ENCODE measurements at places on chromosomes 4 and X.

DNA sequence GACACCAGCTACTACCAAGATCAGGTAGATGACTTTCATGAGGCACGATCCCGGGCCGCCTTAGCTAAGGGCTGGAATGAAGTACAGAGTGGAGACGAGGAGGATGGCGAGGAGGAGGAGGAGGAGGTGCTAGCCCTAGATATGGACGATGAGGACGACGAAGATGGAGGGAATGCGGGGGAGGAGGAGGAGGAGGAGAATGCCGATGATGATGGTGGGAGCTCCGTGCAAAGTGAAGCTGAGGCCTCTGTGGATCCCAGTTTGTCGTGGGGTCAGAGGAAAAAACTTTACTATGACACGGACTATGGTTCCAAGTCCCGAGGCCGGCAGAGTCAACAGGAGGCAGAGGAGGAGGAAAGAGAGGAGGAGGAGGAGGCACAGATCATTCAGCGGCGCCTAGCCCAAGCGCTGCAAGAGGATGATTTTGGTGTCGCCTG, 481 bp downstream of the UTP3 start:
- no peak for DNase-seq

DNA sequence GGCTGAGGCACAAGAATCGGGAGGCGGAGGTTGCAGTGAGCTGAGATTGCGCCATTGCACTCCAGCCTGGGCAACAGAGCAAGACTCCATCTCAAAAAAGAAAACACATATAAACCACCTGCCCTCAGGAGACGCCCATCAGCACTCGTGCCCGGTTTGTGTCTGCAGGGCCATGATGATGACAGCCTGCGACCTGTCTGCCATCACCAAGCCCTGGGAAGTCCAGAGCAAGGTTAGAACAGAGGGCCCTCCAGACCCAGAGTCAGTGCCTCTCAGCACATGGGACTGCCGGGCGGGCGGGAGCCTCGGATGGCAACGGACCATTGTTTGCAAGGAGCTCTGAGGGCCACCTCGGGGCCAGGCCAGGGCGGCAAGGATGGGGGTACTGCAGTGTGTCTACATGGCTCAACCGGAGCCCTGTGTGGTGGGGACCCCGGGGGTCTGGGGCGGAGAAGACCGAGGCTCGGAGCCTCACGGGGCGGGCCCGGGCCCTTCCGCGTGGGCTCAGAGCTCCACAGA, 9.3 kb downstream of the ATP5ME start:
- no peak for DNase-seq

GRCh38 chr4:76571274-76571673, 136.2 kb downstream of the SHROOM3 start:
- DNase-seq = no peak

GRCh38 chr4:105843941-105844340, 51.3 kb upstream of the NPNT start:
- no peak for DNase-seq

DNA sequence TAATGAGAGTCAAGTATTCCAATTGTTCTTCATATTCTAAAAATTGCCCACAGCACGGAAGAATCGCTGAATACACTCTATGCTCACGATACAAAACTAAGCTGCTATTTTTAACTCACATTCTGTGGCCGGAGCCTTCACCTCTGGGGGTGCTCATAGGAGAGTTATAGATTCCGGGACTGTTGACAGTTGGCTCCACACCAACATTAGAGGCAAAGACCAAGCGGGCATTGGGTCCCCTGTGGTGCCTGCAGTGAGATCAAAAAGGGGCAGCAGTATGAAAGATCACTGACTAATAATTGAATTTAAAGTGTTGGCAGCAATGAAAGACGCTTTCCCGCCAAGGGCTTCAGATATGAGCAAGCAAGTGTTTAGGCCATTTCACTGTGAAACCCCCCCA, 146.0 kb downstream of the TMEM144 start:
- no peak for DNase-seq

DNA sequence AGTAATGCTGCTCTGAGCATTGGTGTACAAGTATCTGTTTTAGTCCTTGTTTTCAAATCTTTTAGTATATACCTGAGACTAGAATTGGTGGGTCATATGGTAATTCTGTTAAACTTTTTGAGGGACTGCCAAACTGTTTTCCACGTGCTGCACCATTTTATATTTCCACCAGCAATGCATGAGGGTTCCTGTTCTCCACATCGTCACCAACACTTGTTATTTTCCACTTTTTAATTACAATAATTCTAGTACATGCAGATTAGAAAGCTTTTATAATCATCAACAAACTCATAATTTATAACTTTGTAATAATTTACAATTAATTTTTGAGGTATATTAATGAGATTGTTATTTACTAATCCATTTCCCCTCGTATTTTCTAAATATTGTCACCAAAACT, 79.4 kb downstream of the CEP135 start:
- DNase-seq = no peak

- DNase-seq = no peak
Measured at GRCh38 chr4:98474408-98474844, 184.0 kb downstream of the TSPAN5 start.

GRCh38 chrX:49147936-49148335, 14.6 kb upstream of the MAGIX start:
- DNase-seq = no peak

DNA sequence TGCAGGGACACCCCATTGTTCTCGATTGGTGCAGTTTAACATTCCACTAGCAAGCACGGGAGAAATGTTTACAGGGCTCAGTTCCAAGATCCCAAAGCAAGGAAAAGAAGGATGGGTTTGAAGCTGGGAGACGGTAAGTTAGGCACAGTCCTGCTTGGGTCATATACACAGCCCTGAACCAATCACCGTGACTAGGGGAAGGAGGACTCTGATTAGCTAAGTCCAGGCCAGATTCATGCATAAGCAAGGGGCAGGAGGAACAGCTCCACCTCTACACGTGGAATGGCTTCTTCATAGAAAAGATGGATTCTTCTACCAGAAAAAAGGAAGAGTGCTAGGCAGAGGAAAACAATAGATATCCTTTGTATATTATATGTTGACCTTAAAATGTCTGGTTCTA, 11.0 kb upstream of the EXOC1L start:
- no peak for DNase-seq

GRCh38 chr4:138756519-138756918, 259.1 kb upstream of the NOCT start:
- DNase-seq = no peak

DNA sequence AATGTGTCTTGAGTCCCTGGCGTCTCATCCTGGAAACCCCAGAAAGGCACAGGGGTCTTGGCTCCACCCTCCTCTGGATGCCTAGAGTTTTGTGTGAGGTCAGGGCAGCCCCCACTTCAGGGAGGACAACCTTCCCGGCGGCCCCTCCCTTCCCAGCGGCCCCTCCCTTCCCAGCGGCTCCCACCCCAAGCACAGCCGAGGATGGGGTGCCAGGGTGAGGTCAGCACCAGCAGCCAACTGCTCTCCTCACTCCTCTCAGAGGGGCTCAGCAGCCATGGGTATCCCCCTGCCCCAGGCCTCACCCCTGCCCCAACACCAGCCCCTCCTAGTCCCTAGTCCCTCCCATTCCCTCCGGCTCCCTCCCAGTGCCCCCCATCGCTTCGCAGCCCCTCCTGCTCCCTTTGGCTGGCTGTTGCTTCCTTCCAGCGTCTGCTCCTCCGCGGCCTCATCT, 17.4 kb downstream of the DGKQ start:
- no peak for DNase-seq

GRCh38 chr4:74926007-74926406, 6.9 kb upstream of the PARM1 start:
- DNase-seq = no peak

DNA sequence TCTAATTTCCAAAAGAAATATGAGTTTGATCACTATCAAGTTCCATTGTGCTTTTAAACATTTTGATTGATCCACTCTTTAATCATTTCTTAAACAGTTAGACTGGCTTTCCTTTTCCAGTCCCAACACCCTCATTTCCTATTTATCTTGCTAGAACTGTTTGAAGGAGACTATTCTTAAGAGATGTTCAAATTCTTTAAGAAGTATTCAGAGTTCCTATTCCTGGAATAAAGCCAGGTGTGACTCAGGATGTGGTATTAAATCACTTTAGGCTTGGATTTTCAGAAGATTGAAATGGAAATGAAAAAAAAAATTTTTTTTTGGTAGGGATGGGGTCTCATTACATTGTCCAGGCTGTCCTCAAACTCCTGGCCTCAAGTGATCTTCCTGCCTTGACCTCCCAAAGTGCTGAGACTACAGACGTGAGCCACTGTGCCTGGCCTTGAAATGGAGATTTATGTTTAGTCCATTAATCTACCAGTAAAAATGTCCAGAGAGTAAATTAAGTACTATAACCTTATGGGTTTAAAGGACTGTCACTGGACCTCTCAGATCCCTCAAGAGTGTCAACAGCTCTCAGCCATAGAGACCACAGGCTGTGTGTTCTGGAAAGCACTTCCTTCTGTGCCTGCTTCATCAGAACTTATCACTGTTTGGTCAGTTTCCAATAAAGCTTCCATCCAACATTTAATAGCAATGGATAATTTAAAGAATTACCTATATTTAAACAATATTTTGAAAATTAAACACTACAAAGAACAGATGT, 90.7 kb downstream of the CDS1 start:
- DNase-seq = no peak

DNA sequence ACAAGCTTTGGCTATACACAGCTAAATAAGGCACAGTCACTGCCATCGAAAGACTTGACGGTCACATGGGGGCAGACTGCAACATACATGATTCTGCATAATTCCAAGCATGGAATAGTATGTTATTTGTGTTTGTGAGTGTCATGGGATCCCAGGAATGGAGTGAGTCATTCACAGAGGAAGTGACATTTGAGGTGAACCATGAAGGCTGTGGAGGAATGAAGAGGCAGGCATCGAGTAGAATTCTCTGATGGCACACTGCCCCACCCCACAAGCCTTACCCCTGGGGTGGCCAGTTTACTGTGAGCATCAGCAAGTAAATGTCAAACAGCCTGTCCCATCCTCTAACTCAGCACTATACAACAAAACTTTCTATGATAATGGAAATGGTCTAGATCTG, 619.7 kb downstream of the MID1IP1 start:
- DNase-seq = no peak

GRCh38 chr4:31682796-31683195, 962.6 kb downstream of the PCDH7 start:
- no peak for DNase-seq

DNA sequence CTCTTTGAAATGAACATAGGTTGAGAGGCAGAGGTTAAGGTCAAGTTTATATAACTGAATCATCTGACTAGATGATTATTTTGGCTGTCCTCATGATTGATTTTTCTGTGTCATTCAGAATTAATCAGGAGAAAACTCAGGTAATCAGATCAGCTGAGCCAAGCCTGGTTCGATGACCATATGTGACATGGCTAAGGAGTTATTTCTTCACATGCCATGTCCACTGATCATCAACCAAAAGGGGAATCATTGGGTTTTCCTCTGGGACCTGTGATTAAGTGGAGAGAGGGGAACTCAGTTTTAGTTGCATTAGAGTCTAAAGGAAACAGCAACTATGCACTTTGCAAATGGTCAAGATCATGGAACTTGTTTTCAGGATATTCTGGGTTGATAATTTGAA, 20.3 kb upstream of the PACRGL start:
- no peak for DNase-seq

GRCh38 chrX:132860200-132860599, 98.2 kb downstream of the HS6ST2 start:
- no peak for DNase-seq

DNA sequence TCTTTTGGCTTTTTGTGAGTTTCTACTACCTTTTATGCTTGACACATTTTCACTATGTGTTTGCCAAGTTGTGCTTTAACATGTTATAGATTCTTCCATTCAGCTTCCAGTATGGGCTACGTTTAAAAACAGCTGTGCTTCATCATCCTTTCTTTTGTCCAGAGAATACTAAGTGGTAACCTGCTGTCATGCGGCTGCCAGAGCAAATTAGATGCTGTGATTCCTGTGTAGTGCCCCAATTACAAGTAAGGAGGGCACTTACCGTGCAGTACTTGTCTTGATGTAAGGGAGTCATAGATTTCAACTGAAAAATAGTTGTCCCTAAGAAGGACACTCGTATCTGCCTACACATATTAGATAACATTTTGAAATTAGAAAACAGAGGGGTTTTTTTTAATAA, 531.8 kb upstream of the GALNTL6 start:
- DNase-seq = no peak

GRCh38 chrX:68183612-68184214, 249.6 kb downstream of the OPHN1 start:
- DNase-seq = no peak

GRCh38 chr4:168361365-168362024, 42.9 kb upstream of the DDX60 start:
- DNase-seq = no peak

DNA sequence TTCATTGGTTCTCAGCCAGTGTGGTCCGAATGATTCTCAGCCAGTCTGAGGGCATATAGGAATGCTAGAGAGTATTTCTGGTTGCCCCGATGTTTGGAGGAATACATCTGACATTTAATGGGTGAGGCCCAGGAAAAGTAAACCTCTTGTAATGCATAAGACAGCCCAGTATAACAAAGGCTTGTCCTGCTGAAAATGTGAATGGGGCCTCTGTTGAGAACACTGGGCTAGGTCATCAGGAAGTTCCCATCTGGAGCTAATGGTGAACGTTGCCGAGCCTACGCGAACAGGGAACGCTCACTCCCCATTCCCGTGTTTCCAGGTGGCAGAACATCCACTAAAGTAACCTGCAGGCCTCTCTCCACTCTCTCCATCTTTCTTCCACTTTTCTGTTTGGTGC, 132.0 kb upstream of the CLNK start:
- DNase-seq = no peak

- no peak for DNase-seq
Measured at GRCh38 chr4:126851391-126851790, 781.4 kb upstream of the INTU start.

GRCh38 chr4:184662236-184662635, 12.7 kb downstream of the PRIMPOL start:
- no peak for DNase-seq

- no peak for DNase-seq
Measured at GRCh38 chr4:181611946-181612600, 631.1 kb upstream of the TENM3 start.

DNA sequence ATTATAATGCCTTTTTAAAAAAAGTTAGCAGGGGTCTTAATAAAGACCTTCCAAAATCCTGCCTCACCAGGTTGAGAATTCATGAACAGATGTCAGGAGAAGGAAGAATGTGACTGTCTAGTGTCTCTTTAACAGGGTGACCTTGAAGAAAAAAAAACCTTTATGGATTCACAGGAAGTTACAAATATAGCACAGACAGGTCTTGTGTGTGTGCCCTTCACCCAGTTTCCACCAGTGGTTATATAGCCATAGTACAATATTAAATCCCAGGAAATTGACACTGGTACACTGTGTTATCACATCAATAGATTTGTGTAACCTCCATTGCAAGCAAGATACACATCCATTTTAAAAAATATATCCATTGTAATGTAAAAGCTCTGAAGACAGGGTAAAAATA, 43.7 kb downstream of the HADH start:
- DNase-seq = no peak

GRCh38 chr4:122331195-122331594, 47.6 kb upstream of the ADAD1 start:
- DNase-seq = no peak

GRCh38 chr4:145785391-145786008, 105.6 kb downstream of the C4orf51 start:
- no peak for DNase-seq

- DNase-seq = no peak
Measured at GRCh38 chr4:144808034-144808433, 162.1 kb downstream of the HHIP start.

All from effector CD8-positive, alpha-beta T cell (primary cell).